Activated naive CD8-positive, alpha-beta T cell treated with anti-CD3 and anti-CD28 coated beads, Interleukin-2, amount 50 U/mL, for 16 hours (primary cell): ENCODE measurements at places on chromosomes 7 and 10.

- DNase-seq = no peak
These were observed 343.1 kb upstream of the KCND2 start for GRCh38 chr7:119929891-119930290.

GRCh38 chr7:19621740-19622139, 87.1 kb downstream of the POLR1F start:
- no peak for DNase-seq

- no peak for DNase-seq
These were observed 248.1 kb downstream of the ARHGAP21 start for GRCh38 chr10:24475598-24475997.

GRCh38 chr10:131860806-131861440, 39.9 kb upstream of the PPP2R2D start:
- DNase-seq = no peak

DNA sequence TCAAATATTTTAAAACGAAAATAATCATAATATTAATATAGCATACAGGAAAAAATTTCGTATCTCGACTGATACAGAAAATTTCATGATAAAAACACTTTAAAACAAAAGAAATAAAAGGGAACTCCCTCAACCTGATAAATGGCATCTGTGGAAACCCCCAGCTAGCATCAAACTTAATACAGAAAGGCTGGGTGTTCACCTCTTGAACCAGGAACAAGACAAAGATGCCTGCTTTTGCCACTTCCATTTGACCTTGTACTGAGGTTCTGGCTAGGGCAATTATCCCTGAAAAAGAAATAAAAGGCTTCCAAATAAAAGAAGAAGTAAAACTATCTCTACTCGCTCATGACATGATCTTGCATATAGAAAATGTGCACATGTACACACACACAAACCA, 2.5 kb upstream of the ALOX5 start:
- no peak for DNase-seq

DNA sequence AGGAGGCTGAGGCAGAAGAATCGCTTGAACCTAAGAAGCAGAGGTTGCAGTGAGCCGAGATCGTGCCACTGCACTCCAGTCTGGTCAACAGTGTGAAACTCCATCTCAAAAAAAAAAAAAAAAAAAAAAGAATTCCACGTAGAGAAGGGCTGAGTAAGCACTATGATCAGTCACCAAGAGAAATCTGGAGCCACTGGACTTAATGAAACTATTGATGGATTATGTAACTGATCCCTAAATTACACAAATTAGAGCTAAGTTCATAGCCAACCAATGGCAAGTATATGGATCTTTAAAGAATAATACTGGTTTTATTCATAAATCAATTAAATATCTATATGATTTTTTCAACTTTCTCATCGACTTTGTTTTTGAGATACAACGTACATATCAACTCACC, 72.2 kb upstream of the ABLIM1 start:
- no peak for DNase-seq

DNA sequence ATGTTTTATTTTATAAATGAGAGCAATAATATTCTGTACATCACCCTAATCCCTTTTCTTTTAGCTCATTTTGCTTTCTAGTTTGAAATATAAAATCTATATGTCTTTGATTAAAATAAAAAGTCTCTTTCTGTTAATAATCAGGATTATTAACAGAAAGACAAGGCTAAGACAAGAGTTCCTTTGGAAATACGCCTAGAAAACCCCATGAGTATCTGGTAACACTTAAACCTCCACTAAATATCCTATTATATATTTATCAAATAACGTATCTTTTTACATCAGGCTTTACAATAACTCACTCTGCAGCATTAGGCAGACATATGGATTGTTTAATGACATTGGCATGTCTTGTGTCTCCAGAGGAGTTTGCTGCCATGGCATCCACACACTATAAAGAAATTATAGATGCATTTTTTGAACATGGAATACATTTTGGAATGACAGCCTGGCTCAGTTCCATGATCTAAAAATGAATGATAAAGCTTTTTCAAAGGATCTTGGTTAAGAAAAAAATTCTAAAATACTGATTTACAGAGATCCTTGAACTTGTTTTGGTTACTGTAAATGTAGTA, 98.7 kb downstream of the TMEM26 start:
- no peak for DNase-seq

DNA sequence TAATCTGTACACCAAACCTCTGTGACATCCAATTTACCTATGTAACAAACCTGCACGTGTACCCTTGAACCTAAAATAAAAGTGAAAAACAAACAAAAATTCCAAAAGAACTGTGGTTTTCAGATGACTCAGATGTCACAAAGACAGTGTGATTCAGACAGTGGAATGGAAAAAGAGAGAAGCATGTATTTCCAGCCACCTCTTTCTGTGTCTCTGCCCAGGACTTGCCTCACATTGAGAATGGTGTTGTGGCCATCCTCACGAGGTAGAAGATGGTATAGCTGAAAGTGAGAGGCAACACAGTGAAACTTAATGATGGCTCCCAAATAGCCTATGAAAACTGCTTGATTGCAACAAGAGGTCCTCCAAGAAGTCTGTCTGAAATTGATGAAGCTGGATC, 78.0 kb downstream of the ARL5B start:
- DNase-seq = no peak

DNA sequence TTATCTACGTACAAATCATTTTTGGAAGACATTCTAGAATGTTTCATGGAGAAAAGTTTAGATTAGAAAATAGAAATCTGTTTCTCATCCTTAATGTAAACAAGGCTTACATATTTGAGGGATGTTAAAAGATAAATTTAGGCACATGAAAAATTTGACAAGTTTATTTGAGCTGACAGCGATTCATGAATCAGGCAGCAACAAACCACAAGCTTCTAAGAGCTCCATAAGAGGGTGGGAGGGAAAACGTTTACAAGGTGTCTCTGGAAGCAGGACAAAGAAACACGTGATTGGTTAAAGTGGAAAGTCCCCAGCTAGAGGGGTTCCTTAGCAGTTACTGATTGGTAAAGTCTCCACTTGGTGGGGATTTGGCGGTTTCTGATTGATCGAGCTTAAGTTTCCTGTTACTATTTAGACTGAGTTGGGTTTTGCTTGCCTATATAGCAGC, 228.9 kb upstream of the PITRM1 start:
- no peak for DNase-seq

GRCh38 chr10:35563261-35563891, 41.8 kb upstream of the GJD4 start:
- DNase-seq = no peak

DNA sequence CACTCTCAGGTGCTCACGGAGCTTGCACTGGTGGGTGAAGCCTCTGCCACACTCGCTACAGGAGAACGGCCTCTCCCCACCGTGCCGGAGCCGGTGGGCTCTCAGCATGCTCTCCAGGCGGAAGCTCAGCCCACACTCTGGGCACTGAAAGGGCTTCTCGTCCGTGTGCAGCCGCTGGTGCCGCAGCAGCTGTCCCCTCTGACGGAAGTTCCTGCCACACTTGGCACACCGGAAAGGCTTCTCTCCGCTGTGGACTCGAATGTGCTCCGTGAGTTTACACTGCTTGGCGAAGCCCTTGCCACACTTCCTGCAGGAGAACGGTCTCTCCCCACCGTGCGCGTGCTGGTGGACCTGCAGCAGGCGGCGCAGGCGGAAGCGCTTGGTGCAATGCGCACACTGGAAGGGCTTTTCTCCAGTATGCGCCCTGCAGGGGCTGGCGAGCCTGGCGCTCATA, 19.3 kb downstream of the ZNF786 start:
- DNase-seq = no peak

GRCh38 chr7:137475966-137476365, 132.4 kb upstream of the PTN start:
- DNase-seq = no peak

DNA sequence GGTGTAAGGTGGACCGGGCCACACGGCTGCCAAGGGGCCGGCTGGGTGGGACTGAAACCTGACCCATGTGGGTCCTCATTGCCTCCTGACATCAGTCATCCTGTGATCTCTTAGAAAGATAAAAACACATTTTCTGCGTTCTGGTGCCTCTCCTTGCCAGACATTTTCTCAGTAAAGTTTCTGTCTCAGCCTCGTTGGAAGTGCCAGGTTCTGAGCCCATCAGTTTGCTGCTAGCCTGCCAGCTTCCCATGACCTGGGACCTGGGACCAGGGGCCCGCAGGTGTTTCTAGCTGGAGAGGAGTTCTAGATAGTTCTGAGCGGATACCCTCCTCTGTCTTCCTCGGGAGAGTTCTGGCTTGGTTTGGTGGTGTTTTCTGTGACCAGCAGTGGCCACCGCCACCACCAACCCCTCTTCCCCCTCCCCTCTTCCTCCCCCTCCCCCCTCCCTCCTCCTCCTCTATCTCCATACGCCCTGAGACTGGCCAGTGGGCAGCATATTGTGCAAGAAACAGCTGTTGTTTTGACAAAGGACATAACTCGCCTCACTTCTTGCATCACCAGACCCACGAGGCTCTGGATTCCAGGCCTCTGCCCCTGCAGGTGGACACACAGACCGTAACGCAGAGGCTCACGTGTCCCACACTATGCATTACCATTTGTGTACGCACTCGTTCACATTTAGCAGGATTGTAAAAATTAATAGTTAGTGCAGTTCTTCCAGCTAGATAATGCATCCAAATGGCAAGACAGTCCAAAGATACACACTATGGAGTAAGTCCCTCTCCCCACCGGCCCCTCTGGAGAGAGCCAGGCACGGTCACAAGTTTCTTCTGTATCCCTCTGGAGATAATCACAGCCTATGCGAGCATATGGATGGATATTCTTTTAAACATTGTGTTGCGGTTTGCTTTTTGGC, 94.6 kb downstream of the CUX1 start:
- no peak for DNase-seq

DNA sequence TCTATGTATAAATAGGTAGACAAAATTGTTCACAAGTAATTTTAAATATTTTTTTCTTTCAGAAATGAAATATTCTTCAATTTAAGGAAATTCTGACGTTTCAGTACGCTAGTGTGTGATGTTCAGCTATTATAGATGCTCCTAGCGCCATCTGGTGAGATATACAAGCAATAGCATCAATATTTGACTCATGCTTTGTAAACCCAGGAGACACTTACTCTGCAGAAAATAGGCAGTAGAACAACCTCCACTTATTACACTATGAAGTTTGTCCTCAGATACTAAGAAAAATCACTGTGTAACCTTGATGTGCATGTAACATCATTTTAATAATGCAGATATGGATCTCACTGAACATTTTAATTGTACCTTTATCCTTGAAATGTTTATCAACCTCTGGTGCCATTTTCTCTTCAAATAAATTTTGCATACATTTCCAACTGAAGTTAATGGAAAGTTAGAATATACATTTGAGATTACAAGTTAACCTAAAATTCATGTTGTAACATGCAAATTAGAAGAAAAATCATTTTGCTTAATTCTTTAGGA, 151.5 kb upstream of the FAM3C start:
- no peak for DNase-seq

DNA sequence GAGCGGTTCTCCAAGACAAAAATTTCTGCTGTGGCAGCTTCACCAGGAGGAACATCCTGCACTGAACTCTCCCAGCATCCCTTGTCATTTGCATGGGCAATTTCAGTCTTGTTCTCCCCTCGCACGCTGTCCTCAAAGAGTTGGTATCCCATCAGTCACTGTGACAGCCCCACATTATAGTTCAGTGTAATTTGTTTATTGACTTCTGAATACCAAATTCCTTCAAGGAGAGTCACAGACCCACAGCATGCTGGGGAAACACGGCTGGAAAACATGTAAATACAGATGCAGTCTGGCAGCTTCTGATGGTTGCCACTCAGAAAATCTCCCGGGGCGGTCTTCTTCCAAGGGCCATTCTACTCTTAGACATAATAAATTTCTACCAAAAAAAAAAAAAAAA, 151.0 kb upstream of the NEBL start:
- DNase-seq = no peak

DNA sequence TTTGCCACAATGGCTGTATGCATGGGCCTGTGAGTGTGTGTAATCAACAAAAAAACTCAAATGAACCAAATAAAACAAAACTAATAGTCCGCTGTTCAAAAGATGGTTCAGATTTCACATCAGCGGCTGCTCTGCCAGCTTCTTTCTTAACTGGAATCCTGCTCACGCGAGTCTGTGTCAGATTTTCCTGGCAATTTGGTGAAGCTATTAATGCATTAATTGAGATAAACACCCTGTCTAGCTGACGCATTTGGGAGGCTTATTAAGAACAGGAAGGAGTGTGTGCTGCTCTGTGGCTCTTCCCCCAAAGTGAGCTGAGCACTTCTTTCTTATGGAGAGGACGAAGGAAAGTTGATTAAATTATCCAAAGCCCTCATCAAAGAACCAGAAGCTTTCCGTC, 336.6 kb upstream of the MKI67 start:
- DNase-seq = no peak

DNA sequence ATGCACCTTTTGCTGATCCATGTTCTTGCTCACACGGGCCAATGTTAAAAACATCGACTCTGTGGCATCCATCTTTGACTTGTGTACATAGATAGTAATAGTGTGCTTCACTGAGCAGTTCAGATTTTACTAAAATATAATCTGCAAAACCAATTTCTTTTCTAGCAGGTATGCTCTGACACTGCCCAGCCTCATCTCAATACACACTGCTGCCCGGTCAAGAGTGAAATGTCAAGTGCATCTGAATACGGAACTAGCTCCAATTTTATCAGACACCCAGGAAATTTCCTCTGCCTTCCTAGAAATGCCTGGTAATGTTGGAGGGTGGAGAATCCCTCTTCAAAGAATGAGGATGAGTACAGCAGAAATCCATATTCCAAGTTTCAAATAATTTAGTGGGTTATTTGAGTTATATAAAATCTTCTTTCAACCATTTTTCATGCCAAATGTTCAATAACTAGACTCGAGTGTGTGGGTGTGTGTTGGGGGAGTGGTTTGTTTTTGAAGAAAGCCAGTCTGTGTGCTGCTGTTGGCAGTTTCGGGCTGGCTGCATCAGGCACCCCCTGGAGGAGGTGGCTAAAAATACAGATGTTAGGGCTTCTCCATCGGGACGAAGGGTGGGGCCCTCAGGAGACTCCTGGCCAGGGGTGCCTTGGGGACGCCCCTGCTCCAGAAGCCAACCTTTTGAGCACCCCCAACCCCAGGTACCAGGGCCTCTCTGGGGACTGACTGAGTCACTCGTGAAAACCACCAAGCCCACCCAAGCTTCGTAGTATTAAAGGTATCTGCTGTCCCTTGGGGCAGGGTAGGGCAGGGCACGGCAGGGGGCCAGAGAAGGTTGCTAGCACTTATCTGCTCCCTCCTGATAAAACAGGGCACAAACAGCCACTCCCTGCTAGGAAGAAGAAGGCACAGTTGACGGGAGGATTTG, 15.4 kb downstream of the CTBP2 start:
- DNase-seq = no peak
